ENCODE measurements at places on chromosomes 6 and 20.

GRCh38 chr20:9499126-9499899 is 15.1 kb upstream of the LAMP5 start:
- no peak for DNase-seq

- DNase-seq: no peak
Observed at GRCh38 chr6:112163295-112164257, 76.2 kb downstream of the FAM229B start.

GRCh38 chr6:94278146-94278545 is 858.8 kb upstream of the EPHA7 start:
- DNase-seq: no peak

- no peak for DNase-seq
Observed at GRCh38 chr6:106591111-106591825, 38.0 kb downstream of the RTN4IP1 start.

- DNase-seq: no peak
Observed at GRCh38 chr20:56835829-56836550, 206.9 kb downstream of the TFAP2C start.

DNA sequence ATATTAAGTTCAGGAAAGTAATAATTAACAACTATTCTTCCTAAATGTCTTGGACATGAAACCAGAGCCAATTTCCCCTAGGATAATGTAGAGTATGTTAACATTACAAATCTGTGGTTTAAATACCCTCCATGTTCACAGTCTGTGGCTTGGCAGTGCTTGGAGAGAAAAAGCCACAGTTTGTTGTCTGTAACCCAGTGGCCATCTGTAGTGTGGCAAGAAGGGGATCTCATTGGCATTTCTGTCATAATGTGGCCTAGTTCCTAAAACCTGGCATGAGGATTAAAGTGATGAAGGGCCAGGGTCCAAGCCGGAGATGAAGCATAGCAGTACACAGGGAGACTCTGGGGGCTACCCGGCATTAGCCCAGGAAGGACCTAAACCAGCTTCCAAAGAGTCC is 31.2 kb downstream of the SYNE1 start:
- DNase-seq: no peak

DNA sequence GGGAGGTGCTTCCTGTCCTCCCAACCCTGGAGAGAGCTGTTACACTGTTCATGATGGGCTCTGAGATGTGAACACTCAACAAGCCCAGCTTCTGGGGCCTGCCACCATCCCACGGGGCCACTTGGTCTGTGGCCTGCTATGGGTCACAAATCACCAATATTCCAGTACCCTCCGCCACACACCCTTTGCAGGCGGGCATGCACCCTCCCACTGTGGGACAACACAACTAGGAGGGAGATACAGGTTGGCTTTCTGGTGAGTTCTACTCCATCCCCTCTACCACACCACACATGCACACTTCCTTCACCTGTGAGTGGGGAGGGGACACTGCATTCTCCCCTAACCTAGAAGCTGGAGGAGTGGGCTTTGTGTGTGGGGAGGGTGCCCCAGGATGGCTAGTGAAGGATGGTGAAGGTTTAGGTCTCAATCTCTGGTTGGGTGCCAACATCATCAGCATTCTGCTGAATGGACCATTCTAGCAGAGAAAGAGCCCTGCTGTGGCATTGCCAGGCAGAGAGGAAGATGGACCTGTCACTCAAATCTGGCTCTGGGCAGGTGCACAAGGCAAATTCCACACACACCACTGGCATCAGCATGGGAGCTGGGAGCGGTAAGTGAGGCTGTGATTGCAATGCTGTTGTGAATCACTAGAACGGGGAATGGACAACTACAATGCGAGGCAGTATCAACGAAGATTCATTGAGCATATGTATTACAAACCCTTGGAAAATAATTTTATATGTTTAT is 175.1 kb downstream of the THBS2 start:
- DNase-seq: no peak

GRCh38 chr20:64256282-64256935 is 861 bp downstream of the PCMTD2 start:
- no peak for DNase-seq

DNA sequence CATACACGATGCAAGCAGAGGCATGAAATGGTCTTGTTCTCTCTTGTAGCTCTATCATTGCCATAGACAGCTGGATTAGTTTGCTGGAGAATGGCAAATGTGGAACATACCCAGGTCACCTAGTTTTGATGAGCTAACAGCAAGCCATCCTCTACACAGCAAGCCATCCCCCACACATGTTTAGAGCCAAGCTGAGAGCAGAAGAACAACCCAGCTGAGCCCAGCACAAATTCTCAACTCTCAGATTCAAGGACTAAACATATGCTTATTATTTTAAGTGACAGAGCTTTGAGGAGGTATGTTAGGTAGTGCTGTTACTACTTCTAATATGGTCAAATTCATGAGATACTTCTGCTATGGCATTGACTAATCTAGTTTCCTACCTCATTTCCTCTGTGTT is 230.3 kb downstream of the OTOR start:
- no peak for DNase-seq

- no peak for DNase-seq
Observed at GRCh38 chr6:136607932-136608772, 57.9 kb upstream of the MAP7 start.

GRCh38 chr6:26311012-26311384 is 54.0 kb upstream of the BTN3A2 start:
- DNase-seq: no peak

DNA sequence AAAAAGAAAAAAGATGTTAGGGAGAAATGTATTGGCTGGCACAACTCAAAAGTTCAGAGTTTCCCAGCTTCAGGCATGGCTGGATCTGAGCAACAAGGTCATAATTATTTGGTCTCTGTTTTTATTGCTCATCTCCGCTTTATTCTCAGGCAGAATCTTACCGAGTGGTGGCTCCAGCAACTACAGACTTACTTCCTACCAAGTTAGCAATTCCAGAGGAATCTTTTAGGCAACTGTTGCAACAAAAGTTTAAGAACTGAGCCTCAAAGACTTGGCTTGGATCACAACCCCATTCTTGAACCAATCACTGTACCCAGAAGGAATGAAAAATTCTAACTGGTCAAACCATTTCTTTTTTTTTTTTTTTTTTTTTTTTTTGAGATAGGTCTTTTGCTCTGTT is 35.5 kb upstream of the NCOA3 start:
- no peak for DNase-seq

- no peak for DNase-seq
Observed at GRCh38 chr20:35981969-35982368, 13.6 kb downstream of the CNBD2 start.

GRCh38 chr20:57678340-57678739 is 31.5 kb downstream of the PMEPA1 start:
- no peak for DNase-seq

- no peak for DNase-seq
Observed at GRCh38 chr6:74362391-74362790, 666.4 kb downstream of the CD109 start.

- DNase-seq: no peak
Observed at GRCh38 chr6:139007428-139007827, 19.4 kb upstream of the REPS1 start.

GRCh38 chr20:11626551-11626950 is 291.1 kb upstream of the BTBD3 start:
- DNase-seq: no peak

DNA sequence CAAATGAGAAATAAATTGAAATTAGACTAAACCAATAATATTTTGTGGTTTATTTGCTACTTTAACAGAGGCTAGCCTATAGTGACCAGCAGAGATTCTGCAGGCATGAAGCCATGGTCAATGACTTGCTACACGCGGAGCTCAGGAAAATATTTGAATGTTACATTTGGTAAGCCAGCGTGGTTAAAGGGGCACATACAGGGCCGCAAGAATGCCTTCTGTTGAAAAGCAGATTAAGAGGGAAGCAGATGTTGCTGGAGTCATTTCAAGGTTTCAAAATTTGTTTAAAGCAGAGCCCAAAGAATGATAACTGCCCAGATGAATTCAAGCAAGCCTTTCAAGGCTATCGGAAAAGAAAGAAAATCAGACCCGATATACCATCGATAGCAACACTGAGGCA is 294.3 kb upstream of the MAN1A1 start:
- no peak for DNase-seq

DNA sequence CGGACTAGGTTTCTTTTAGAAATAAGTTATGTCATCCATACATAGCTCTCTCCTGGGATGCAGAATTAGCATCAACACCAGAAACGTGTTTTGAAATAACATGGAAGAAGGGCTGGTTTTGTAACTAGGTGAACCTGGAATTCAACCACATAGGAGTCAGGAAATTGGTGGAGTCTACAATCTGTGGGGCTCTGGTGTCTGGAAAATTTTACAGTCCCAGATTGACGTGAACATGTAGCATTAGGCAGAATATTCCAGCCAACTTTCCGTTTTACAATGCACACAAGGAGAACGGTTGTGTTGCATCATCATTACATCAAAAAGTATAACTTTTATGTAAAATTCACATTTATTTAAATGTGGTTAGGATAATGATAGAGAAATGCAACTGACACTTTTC is 1.9 kb downstream of the KCNQ5 start:
- DNase-seq: no peak

GRCh38 chr6:135458051-135458450 is 39.5 kb downstream of the AHI1 start:
- no peak for DNase-seq

- no peak for DNase-seq
Observed at GRCh38 chr6:28281288-28282064, at the start of gene PGBD1. TSS of gene PGBD1 (plus strand) at chr6:28281572. CDS start at chr6:28283814, 2,242 bp downstream.

GRCh38 chr6:35426074-35426473 is 26.1 kb upstream of the FANCE start:
- DNase-seq: no peak

- DNase-seq: no peak
Observed at GRCh38 chr6:21678990-21679389, 85.4 kb downstream of the SOX4 start.

GRCh38 chr6:145948328-145948727 is 15.8 kb downstream of the SHPRH start:
- DNase-seq: no peak

DNA sequence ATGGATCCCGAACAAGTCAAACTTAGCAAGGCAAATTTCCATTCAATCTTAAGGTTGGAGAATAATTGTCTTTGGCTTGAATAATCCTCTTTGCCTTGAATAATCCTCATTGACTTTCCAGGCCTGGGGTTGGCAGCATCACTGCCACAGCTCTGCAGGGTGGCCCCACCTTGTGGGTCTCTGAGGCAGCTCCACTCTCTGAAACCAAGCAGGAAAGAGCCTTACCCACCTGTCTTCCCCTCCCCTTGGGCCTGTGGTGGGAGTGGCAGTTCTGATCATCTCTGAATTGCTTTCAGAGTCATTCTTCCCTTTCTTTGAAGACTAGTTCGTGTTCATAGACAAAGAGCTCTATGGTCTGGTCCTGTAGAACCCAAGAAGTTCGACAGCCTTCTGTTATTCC is 47.5 kb downstream of the KCNQ5 start:
- no peak for DNase-seq

DNA sequence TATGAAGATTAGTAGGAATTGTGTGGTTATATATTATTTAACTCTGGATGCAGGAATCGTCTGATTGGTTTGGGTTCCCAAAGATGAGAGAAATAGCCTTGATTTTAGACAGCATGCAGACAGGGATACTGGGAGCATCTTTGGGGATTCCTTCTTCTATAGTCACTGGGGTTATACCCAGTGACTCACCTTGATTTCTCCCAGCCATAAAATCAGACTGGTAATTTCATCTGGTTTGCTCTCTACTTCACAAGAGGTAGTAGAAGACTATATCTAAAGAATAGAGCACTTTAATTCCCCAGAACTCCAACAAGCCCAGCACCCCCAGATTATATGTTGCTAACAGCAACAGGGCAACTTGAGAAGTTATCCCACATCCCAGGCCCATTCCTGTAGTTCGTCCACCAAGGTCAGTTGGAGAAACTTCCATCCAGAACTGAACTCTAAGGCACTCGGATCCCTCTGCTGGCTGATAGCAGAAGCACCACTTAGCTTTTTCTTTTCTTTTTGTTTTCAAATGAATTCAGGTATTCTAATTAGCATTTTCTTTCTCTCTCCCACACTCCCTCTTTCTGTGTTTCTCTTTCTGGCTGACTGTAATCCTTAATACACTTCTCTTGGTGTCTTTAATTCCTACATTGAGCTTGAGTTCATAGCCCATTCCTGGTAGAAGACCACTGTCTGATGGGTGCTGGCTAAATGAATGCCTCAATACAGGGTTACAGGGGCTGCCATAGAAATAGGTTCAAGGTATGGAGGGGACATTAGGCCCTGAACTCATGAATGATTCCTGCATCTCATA is 20.4 kb upstream of the EFHC1 start:
- DNase-seq: no peak

GRCh38 chr6:86856937-86857563 is 80.3 kb upstream of the HTR1E start:
- no peak for DNase-seq

DNA sequence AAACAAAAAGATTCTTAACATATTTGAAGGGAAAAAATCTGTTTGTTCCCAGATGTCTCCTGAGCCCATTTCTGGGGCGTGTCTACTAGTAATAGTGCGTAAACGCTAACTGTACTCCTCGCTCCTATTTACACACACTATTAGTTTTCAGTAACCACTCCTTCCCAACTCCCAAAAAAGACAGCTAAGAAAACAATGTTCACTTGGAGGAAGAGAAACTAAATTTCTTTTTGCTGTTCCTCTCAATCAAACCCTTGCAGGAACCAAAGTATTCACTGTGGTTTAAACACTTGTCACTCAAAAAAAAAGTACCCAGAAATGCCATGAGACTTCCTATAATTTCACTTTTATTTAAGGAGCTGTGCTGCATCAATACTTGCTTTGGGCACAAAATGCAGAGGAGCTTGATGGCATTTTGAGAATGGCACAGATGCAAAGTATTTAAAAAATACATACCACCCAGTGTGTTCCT is 118.2 kb downstream of the BACH2 start:
- DNase-seq: no peak

DNA sequence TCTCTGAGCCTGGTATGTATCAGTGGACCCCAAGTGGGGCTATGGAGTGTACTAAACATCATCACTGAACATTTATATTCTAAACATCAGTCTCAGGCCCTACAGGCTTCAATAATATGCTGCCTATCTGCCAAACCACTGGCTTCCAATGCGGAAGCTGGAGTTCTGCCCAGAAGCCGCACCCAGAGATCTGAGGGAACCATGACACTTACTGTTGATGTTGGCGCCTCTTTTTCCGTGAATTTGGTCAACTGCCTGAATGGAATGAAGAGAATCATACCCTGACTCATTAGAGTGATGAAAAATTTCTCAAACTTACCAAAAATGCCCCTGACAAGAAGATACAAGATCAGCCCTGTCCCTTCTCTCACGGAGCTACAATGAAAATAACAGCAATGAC is 66.2 kb downstream of the SLC22A23 start:
- DNase-seq: no peak

DNA sequence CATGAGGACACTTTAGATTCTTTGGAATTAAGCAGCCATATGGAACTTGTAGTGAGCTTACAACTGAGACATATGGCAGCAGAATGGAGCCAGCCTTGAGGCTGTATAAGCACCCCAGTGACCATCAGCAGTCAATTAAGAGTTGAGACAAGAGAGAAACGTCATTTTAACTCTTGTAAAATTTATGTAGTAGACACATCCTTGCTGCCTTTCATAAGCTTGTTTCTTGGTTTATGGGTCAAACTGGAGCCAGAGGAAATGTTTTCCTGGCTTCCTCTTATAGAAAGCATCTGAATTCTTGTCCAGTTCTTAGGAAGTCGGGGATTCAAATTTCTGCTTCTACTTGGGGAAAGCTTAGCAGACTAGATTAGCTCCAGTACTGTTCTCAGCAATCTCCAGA is 745.1 kb upstream of the MARCKS start:
- no peak for DNase-seq
